ENCODE measurements at places on chromosomes 6 and 20. TPM values are rescaled to one million over a fixed set of nuclear protein-coding genes. Genes with fewer than 3 reads are reported as not detected.

INSM1 gene
- not detected for total RNA-seq

SLC22A1 gene
- total RNA-seq = 0.63 TPM

KIAA0408 gene
- 3.7 TPM for total RNA-seq

ZNF165 gene
- 0.54 TPM for total RNA-seq

MOG gene
- 2.1 TPM for total RNA-seq

ACTL10 gene
- 0.29 TPM for total RNA-seq

RFX6 gene
- total RNA-seq = not detected

KCNK16 gene
- total RNA-seq = not detected

MAK gene
- not detected for total RNA-seq

PANK2 gene
- total RNA-seq = 22.1 TPM

PNLDC1 gene
- not detected for total RNA-seq

RAET1L gene
- not detected for total RNA-seq

SIRPD gene
- total RNA-seq = not detected

C6orf58 gene
- total RNA-seq = not detected

SYCP2L gene
- total RNA-seq = 0.51 TPM

PAK5 gene
- total RNA-seq = 0.09 TPM

PHACTR2 gene
- 75.7 TPM for total RNA-seq

CDH4 gene
- total RNA-seq = 0.21 TPM

ASIP gene
- 2.6 TPM for total RNA-seq

TBXT gene
- not detected for total RNA-seq

PRSS16 gene
- total RNA-seq = 0.85 TPM

RIPPLY2 gene
- total RNA-seq = not detected

ALDH5A1 gene
- 10.9 TPM for total RNA-seq

DDO gene
- total RNA-seq = 9.2 TPM

DEK gene
- total RNA-seq = 88.8 TPM

ULBP2 gene
- total RNA-seq = 1.2 TPM

RIPOR3 gene
- 6.9 TPM for total RNA-seq

CARMIL1 gene
- total RNA-seq = 16.8 TPM

GDAP1L1 gene
- total RNA-seq = 2.8 TPM

CD93 gene
- total RNA-seq = 25.6 TPM

ABHD16B gene
- not detected for total RNA-seq

LY6G6C gene
- total RNA-seq = not detected

SEL1L2 gene
- not detected for total RNA-seq

MUC21 gene
- not detected for total RNA-seq

PREX1 gene
- 15.5 TPM for total RNA-seq

BTBD9 gene
- 23.8 TPM for total RNA-seq

AVP gene
- total RNA-seq = not detected

TCF21 gene
- total RNA-seq = 10.0 TPM

BTN1A1 gene
- not detected for total RNA-seq

PLN gene
- total RNA-seq = 654 TPM

OOEP gene
- total RNA-seq = 0.77 TPM

Measured in right cardiac atrium (tissue), 5 donors.